ENCODE measurements at places on chromosomes 1 and 21. TPM values are rescaled to one million over a fixed set of nuclear protein-coding genes. Genes with fewer than 3 reads are reported as not detected.

LCA5L gene
- 1.8 TPM for total RNA-seq

C1QB gene
- total RNA-seq: 707 TPM

ALPL gene
- 164 TPM for total RNA-seq

UTS2 gene
- not detected for total RNA-seq

OR2M2 gene
- not detected for total RNA-seq

ASCL5 gene
- total RNA-seq: 0.29 TPM

FHAD1 gene
- total RNA-seq: 2.4 TPM

BRINP2 gene
- total RNA-seq: not detected

ATP6V0B gene
- total RNA-seq: 191 TPM

LEMD1 gene
- total RNA-seq: 2.1 TPM

FAM229A gene
- total RNA-seq: 9.3 TPM

VCAM1 gene
- 8.1 TPM for total RNA-seq

TMPRSS2 gene
- total RNA-seq: 83.6 TPM

RSPH1 gene
- 0.84 TPM for total RNA-seq

CLCA2 gene
- not detected for total RNA-seq

OPRD1 gene
- not detected for total RNA-seq

LMX1A gene
- total RNA-seq: not detected

GSTM1 gene
- not detected for total RNA-seq

USP48 gene
- 56.4 TPM for total RNA-seq

Data from upper lobe of right lung (tissue), 1 donor.